Stimulated activated CD8-positive, alpha-beta memory T cell treated with anti-CD3 and anti-CD28 coated beads, Interleukin-7, amount 100 ng/mL, for 4 hours (primary cell): ENCODE measurements at places on chromosomes 3 and 15.

GRCh38 chr3:160474416-160474838 lies 24.8 kb upstream of the TRIM59 start:
- DNase-seq = no peak

GRCh38 chr3:124700880-124701684 lies 29.2 kb upstream of the UMPS start:
- no peak for DNase-seq

- no peak for DNase-seq
Observed at GRCh38 chr15:69143756-69144436, 16.5 kb upstream of the GLCE start.

- no peak for DNase-seq
Observed at GRCh38 chr15:89533861-89534544, 37.6 kb upstream of the RHCG start.

GRCh38 chr3:172268868-172269267 lies 179.4 kb downstream of the GHSR start:
- DNase-seq = no peak

- no peak for DNase-seq
Observed at GRCh38 chr3:52522651-52523251, 10.9 kb downstream of the NT5DC2 start.

DNA sequence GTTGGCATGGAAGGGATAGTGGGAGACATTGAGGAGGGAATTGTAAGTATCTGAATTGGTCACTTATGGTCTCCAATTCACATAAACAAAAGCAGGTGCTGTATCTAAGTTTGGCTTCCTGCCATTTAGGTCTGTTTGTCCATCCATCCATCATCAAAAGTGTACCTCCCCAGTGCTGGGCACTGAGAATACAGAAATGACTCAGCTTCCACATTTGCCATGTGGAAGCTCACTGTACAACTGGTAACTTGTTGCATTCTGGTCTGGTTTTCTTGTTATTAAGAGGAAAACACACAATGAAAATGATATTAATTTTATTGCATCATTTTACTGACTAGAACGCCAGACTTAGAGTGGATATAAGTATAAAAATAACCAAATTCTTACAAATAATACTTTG lies 30.9 kb upstream of the MUC13 start:
- no peak for DNase-seq

DNA sequence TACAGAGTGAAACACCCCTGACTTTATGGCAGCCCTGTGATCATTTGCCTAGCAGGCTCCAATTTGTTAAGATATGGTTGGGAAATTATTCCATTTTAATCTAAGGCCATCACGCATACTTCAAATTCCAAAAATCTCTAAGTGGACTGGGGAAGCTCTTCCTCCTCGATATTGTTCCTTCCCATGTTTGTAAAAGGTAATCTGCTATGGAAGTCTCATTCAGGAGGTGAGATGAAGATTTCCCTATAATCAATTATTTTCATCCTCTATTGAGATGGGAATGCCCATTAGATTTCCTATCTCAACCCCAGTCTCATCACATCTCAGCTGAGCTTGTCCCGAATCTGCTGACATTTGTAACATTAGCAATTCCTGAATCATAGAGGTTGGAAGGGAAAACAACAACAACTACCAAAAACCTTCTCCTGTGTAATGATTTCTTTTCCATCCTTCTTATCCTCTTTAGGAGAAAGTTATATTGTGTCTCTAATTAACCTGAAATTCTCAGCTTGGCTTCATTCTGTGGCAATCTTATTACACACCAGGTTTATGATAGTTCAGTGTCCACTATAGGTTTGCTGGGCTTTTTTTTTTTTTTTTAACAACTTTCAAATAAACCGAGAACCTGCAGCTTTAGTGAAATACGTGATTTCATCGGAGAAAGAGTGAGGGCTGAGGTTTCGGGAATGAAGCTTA lies 2.2 kb upstream of the NR2F2 start:
- DNase-seq = no peak

GRCh38 chr15:81274255-81274654 lies 49.7 kb downstream of the STARD5 start:
- DNase-seq = no peak

DNA sequence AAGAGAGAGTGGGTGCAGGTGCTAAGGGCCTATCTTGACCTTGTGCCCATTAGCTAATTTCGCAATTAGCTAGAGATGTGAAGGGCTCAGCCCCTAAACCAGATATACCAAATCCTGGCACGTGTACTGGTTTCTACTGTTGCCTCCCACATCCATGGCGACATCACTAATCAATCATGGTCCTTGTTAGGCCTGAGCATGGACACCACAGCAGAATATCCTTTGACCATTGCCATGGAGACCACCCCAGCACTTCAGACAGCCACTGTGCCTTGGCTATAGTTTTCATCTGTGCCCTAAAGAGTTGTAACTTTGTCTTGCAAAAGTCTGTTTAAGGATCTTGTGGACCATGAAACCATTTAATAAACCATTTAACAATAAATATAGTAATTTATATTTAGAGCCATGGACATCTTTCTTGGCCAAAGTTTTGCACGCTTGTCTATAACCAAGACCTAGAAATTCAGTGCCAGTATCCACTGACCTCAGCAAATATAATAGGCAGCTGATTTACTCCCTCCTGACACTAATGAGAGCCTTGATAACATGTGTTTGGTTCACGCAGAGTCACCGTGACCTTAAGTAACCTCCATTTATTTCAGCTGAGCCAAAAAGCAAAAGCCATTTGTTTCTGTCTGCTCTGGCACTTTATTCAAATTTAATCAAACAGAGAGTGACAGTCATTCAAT lies 43.4 kb downstream of the COLQ start:
- DNase-seq = no peak

GRCh38 chr3:188453431-188454384 lies 299.8 kb downstream of the LPP start:
- no peak for DNase-seq

GRCh38 chr15:91889111-91889815 lies 35.8 kb downstream of the SLCO3A1 start:
- DNase-seq = no peak

GRCh38 chr3:57163751-57164150 lies 1.4 kb downstream of the IL17RD start:
- DNase-seq = no peak

DNA sequence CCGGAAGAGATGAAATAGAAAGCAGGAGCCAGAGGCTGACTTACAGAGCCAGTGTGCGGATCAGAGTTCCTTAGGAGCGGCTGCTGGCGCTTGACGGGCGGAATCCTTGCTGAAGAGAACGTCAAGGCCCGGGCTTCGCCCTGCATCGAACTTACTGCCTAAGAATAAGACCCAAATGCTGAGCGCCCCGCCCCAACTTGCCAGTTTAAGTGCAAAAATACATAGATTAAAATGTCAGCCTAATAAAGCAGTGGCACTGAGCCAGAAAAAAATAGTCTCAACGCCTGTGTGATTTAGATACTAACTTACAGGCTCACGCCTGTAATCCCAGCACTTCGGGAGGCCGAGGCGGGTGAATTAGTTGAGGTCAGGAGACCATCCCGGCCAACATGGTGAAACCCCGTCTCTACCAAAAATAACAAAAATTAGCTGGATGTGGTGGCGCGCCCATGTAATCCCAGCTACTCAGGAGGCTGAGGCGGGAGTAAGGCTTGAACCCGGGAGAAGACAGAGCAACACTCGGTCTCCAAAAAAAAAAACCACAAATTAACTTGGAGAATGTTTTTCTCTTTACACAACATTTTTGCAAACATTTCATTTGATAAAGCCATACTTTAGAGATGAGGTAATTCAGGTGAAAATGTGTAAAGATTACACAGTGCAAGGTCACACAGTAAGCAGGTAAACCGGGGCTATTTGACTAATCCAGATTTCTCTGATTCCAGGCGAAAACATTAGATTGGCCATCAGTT lies 1.2 kb upstream of the UBP1 start:
- no peak for DNase-seq

GRCh38 chr15:39471785-39472574 lies 108.9 kb upstream of the THBS1 start:
- DNase-seq = no peak

GRCh38 chr3:99509224-99509623 lies 129.2 kb upstream of the COL8A1 start:
- DNase-seq = no peak

- DNase-seq = no peak
Observed at GRCh38 chr15:65008983-65009382, 19.3 kb upstream of the SPG21 start.

- DNase-seq = no peak
Observed at GRCh38 chr3:177093966-177094365, 103.3 kb downstream of the TBL1XR1 start.

DNA sequence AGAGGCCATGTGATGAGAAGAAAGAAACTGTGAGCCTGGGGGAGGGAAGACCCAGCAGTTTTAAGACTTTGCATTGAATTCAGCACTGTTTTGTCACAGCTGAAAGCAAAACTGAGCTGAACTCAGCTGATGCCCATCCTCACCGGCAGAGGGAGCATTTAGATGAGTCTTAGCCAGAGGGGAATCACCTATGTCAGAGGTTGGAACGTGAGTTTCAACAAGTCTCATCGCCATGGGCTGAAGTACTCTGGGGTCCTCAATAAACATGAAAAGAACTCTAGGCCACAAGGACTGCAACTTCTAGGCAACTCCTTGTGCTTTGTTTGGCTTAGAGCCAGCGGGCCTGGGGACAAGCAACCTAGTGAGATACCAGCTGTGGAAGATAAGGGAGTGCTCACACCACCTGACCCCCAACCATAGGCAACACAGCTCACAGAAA lies 324.5 kb downstream of the TBL1XR1 start:
- peak; percentile 22 for DNase-seq

DNA sequence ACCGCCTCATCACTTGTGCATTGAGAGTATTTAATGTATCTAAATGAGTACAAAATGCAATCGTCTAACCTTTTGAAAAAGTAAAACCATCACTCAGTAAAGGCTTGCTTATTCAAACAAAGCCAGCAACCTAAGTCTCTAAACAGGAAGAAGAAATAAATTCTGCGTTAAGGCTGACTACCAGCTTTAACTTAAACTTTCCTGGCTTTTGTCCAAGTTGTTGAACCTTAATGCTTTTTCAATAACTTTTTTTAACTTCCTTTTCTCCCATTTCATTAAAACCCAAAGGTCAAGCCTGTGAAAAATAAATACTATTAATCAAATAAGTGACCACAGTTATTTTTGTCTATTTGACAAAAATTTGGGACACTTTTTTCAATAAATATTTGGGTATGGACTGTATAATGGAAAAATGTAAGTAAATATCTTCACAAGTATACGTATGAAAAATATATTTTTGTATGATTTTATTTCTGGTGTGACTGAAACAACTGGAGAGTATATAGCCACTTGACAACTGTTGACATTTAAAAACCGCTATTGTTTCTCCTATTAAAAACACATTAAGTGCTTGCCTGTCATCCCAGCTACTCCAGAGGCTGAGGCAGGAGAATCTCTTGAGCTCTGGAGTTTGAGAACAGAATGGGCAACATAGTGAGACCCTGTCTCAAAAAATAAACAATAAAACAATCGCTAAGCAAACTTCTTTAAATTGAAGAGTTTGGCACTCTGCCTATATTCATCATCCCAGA lies 2.9 kb downstream of the KLHL24 start:
- no peak for DNase-seq
